Heart right ventricle (tissue), 16 donors: ENCODE measurements at places on chromosomes 1 and 21. TPM values are rescaled to one million over a fixed set of nuclear protein-coding genes. Genes with fewer than 3 reads are reported as not detected.

DNA sequence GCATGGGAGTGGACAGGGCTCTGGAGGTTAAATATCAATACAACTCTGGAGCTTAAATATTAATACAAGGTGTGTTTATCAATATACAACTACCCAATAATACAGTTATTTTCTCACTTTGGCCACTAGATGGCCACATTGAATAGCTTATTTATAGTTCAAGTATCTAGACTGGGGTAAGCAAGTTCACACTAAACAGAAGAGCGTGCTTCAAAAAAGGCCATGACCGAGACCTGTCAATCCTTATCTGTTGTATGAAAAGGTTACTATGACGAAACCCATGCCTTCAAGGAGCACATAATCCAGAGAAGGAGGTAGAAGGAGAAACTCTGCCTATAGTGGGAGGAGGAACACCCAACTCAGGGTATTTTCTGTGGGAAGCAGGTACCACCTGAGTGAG lies 29.1 kb downstream of the CHML start:
- no peak overlapping the region for H3K27ac ChIP-seq
- H3K4me3 ChIP-seq: no peak overlapping the region
- no peak for DNase-seq

TFF1 gene
- total RNA-seq: not detected

- H3K36me3 ChIP-seq: no peaks in the 10 kb centered on the region
- H3K27ac ChIP-seq: no peak overlapping the region
- no peak overlapping the region for H3K4me3 ChIP-seq
These were observed 42.5 kb downstream of the ERI3 start for GRCh38 chr1:44312399-44313196.

SSBP3 gene
- total RNA-seq: 71.9 TPM

GRCh38 chr1:162893612-162893908 lies 32.6 kb upstream of the CCDC190 start:
- no peaks in the 10 kb centered on the region for H3K27me3 ChIP-seq
- H3K4me1 ChIP-seq: no peaks in the 10 kb centered on the region
- H3K4me3 ChIP-seq: no peak overlapping the region
- no peak for DNase-seq
- H3K27ac ChIP-seq: no peak overlapping the region

DNA sequence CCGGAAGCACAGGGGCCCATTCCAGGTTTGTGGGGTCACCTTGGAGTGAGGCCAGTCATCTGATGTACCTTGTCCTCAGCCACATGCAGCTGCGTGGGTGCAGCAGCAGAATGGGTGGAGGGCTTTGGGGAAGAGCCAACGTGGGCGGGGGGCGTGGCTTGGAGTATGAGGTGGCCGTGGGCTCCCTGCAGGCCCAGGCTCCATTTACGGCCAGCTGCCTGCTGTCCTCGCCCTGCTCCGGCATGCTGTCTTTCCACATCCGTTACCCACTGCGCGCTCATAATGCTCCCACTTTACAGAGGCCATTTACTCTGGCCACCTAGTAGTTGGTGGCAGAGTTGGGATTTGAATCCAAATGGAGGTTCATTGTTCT lies 27.8 kb upstream of the TINAGL1 start:
- H3K4me1 ChIP-seq: peaks cover 18% of the 10 kb centered on the region
- no peak for DNase-seq
- H3K27me3 ChIP-seq: peaks cover 11% of the 10 kb centered on the region
- H3K36me3 ChIP-seq: no peaks in the 10 kb centered on the region

- no peak overlapping the region for H3K4me3 ChIP-seq
- no peaks in the 10 kb centered on the region for H3K27me3 ChIP-seq
- DNase-seq: no peak
- no peaks in the 10 kb centered on the region for H3K36me3 ChIP-seq
These were observed 34.6 kb downstream of the CLIC4 start for GRCh38 chr1:24779689-24780464.

DNA sequence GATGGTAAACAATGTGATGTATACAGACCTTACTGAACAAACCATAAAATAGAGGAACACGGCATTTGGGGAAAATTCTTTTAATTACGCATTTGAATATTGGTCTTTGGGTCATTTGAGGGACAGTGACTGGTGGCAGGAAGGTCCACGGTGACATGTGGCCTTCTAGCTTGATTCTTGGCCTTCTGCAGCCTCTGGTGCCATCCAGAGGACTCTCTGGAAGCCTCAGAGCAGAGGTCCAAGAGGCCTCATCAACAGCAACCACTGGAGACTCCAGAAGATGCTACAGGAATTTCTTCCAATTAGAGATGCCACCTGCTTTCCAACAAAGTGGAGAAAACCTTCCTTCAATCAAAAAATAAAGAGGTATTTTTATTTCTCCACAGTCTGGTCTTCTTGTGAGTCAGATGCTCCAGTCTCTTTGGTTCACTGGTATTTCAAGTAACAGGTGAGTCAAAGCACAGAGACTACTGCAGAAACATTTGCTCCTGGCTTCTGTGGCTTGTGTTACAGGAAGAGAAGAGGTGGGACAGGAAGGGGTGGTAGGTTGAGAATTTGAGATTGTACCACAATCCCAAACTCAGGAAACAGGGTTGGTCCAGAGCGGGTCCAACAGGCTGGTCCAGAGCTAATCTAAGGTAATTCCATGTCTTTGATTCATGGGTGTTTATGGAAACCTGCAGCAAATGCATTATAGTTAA lies 2.7 kb upstream of the F5 start:
- no peak overlapping the region for H3K27ac ChIP-seq
- peaks cover 17% of the 10 kb centered on the region for H3K27me3 ChIP-seq
- no peak for DNase-seq
- H3K4me1 ChIP-seq: peaks cover 3% of the 10 kb centered on the region
- no peaks in the 10 kb centered on the region for H3K36me3 ChIP-seq
- H3K4me3 ChIP-seq: no peak overlapping the region

MAP10 gene
- 4.8 TPM for total RNA-seq

DNA sequence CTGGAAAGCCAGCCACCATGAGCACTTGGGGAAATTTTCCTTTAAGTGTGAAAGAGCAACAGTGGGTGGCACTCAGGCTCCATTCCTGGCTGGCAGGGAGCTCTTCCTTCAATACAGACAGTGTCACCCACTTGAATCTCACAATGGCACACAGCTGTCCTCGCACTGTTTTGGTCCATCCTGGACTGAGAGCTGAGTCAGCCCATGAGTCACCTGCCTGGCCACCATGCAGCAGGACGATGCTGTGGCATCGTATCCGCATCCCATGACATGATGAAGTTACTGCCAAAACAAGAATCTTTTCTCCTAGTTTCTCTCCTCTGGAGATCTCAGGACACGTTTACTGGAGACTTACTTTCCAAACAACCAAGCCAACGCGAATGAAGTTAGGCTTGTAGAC lies 6.0 kb downstream of the TMPRSS2 start:
- no peak overlapping the region for H3K27ac ChIP-seq
- H3K4me3 ChIP-seq: no peak overlapping the region
- DNase-seq: no peak
- H3K4me1 ChIP-seq: no peaks in the 10 kb centered on the region
- H3K27me3 ChIP-seq: peaks cover 54% of the 10 kb centered on the region

GRCh38 chr1:154859786-154860155 lies 10.3 kb downstream of the KCNN3 start:
- peaks cover 41% of the 10 kb centered on the region for H3K4me1 ChIP-seq
- H3K27ac ChIP-seq: no peak overlapping the region
- no peaks in the 10 kb centered on the region for H3K27me3 ChIP-seq
- no peak for DNase-seq
- H3K36me3 ChIP-seq: no peaks in the 10 kb centered on the region
- H3K4me3 ChIP-seq: no peak overlapping the region

OR2T33 gene
- not detected for total RNA-seq

RGS4 gene
- 0.98 TPM for total RNA-seq

GRCh38 chr1:234871710-234872271 lies 256.8 kb downstream of the TOMM20 start:
- H3K4me3 ChIP-seq: no peak overlapping the region
- no peaks in the 10 kb centered on the region for H3K36me3 ChIP-seq
- H3K27me3 ChIP-seq: no peaks in the 10 kb centered on the region
- H3K27ac ChIP-seq: no peak overlapping the region

CNR2 gene
- not detected for total RNA-seq

- no peak for DNase-seq
- no peaks in the 10 kb centered on the region for H3K36me3 ChIP-seq
- H3K4me3 ChIP-seq: no peak overlapping the region
- peaks cover 19% of the 10 kb centered on the region for H3K4me1 ChIP-seq
These were observed 60.8 kb upstream of the WLS start for GRCh38 chr1:68293122-68293521.

OR2G6 gene
- not detected for total RNA-seq

- no peak overlapping the region for H3K4me3 ChIP-seq
- peak overlapping the region; percentile 23 for H3K27ac ChIP-seq
- H3K27me3 ChIP-seq: no peaks in the 10 kb centered on the region
- DNase-seq: no peak
These were observed 390.4 kb downstream of the OMA1 start for GRCh38 chr1:58156124-58156468.

KCNK2 gene
- 0.79 TPM for total RNA-seq

ARMH1 gene
- total RNA-seq: 1.1 TPM

DNA sequence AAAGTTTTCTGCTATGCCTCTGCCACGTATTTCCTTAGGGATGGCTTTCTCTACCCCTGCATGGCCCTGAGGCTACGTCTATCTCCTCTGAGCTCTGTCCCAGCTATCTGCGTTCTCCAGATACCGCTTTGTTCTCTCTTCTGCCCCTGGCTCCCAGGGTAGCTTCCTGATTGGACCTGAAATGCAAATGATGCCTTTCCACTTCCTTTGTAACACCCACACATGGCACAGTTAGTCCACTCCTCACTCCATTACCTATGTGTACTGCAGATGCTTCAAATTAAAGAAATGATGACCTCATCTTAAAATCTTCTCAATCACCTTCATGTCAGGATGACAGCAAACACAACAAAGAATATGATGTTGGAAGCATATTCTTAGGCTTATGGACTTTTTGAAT lies 138.6 kb upstream of the POGK start:
- H3K4me1 ChIP-seq: no peaks in the 10 kb centered on the region
- H3K4me3 ChIP-seq: no peak overlapping the region
- no peak for DNase-seq
- no peaks in the 10 kb centered on the region for H3K36me3 ChIP-seq
- H3K27ac ChIP-seq: no peak overlapping the region

- H3K36me3 ChIP-seq: peaks cover 3% of the 10 kb centered on the region
- no peak for DNase-seq
- no peak overlapping the region for H3K27ac ChIP-seq
- peaks cover 42% of the 10 kb centered on the region for H3K27me3 ChIP-seq
- peaks cover 21% of the 10 kb centered on the region for H3K4me1 ChIP-seq
These were observed 374 bp downstream of the SH2D5 start for GRCh38 chr1:20732071-20732587.

CFAP107 gene
- total RNA-seq: not detected

DNA sequence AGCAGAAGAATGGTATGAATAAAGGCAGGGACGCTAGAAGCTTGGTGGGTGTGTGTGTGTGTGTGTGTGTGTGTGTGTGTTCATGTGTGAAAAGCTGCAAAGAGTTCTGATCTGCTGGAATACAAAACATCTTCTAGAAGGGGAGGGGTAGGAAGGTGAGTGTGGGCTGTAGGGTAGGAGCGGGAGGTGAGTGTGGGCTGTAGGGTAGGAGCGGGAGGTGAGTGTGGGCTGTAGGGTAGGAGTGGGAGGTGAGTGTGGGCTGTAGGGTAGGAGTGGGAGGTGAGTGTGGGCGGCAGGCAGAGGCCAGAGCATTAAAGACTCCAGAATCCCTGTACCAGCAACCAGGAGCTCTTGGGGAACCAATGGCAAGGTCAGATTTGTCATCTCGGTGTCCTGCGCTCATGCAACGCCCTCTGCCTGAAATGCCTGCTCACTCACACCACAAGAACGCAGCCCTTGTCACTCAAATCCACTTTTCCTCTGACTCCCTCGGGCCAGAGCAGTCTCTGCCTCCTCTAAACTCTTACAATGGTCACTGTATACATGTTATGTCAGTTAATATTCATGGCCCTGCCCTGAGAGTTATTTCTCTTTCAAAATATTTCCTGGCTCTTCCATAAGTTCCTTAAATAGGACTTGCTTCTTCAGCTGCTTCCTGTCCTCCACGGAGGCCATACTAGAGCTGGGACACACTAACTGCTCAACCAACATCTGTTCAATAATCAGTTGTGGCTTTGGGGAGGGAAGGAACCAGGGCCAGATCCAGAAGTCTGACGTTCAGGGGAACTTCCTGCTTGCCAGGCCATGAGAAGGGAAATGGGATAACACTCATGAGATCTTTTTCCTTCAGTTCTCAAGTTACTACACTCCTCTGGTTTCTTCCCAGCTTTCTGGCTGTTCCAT lies 53.6 kb upstream of the ZNF644 start:
- no peak for DNase-seq
- no peaks in the 10 kb centered on the region for H3K36me3 ChIP-seq
- no peak overlapping the region for H3K27ac ChIP-seq
- no peaks in the 10 kb centered on the region for H3K4me1 ChIP-seq
- no peaks in the 10 kb centered on the region for H3K27me3 ChIP-seq

HMGCS2 gene
- 5.1 TPM for total RNA-seq
